ENCODE measurements at places on chromosomes 7 and 10.

- DNase-seq: peak; percentile 58
These were observed 19.1 kb upstream of the TPK1 start for GRCh38 chr7:144854839-144855424.

- DNase-seq: no peak
These were observed 32.6 kb downstream of the ARHGAP21 start for GRCh38 chr10:24690961-24691512.

- no peak for DNase-seq
These were observed 54.2 kb downstream of the RTKN2 start for GRCh38 chr10:62214364-62214874.

DNA sequence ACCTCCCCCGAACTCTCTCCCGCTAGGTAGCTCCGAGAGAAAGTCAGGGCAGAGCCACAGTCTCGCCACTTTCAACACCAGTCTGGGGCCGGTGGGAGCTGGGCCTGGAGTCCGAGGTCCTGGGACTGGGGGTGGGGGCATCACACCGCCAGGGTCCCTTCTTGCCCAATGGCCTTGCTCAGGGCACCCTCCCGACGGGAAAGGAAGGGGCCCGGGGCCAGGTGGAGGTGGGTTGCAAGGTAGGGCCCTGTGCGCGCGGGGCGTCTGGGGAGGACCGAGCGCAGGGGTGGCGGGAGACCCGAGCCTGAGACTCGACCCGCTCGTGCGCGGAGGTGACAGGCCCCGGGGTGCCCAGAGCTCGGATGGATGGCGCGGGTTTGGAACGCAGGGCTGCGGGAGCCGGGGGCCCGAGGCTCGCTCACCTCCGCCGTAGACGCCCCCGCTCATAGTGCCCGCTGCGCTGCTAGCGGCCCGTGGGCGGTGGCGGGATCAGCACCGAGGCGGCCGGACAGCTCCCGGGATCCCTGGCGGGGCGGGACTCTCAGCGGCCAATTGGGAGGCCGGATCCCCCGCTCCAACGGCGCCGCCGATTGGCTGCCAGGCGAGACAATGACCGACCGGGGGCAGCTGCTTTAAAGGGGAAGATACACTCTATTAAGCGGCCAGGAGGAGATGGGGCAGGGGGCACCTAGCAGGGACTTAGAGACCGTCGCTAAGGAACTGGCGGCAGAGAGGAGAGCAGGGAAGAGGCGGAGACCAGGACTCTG, at the start of gene ACTL6B:
ACTL6B (minus strand) TSS at position 541 of the 767 bp plus-strand sequence; CDS start at position 447, 94 bp downstream.
- DNase-seq: no peak

GRCh38 chr7:143239813-143240212, 18.0 kb downstream of the TAS2R40 start:
- DNase-seq: no peak

- DNase-seq: no peak
These were observed 48.7 kb downstream of the SP8 start for GRCh38 chr7:20737840-20738448.

DNA sequence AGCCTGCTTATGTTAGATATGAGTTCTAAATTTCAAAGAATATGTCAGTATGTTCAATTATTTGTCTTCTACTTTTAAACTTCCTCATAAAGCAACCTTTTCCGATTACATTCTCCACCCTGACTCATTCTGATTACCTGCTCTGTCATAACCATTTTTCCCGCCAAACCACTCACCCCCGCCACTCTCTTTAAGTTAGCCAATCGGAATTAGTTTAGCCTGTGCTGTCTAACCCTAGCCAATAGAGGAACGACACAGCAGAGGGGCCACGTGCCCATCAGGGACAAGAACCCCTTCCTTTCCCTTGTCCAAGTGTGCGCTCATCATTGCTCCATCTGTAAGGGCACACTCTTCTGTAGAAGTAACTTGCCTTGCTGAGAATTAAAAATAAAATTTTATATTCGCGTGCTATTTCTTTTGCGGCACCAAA, 91.4 kb downstream of the CCDC71L start:
- no peak for DNase-seq

DNA sequence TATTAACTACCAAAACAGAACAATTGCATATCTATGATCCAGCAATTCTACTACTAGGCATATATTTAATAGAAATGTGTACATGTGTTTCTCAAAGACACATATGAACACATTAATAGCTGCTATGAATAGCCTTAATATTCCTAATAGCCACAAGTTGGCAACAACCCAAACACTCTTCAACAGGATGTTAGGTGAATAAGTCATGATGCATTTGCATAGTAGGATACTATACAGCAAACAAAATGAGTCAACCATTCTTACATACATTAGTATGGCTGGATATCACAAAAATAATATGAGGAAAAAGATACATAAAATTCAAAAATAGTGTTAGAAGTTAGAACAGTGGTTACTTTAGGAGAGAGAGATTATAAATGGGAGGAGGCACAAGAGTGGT, 26.8 kb upstream of the ZNF746 start:
- no peak for DNase-seq

DNA sequence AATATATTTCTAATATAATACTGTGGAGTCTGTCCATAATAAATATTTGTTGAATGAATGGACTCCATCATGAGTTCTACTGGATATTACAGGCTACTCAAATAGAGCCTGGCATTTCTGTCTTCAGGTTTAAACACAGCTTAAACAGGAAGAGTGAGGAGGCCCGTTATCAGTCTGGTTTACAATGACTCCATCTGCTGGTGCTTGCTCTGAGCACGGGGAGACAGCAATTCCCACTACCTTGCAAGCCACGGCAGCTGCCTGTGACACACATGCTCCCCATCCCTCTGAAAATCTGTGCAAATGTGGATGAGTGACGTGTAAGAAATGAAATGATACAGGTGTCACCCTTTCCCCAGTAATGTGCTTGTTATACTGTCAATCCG, 293.5 kb upstream of the IMMP2L start:
- no peak for DNase-seq

GRCh38 chr10:79093658-79094411, 25.1 kb downstream of the ZMIZ1 start:
- no peak for DNase-seq

DNA sequence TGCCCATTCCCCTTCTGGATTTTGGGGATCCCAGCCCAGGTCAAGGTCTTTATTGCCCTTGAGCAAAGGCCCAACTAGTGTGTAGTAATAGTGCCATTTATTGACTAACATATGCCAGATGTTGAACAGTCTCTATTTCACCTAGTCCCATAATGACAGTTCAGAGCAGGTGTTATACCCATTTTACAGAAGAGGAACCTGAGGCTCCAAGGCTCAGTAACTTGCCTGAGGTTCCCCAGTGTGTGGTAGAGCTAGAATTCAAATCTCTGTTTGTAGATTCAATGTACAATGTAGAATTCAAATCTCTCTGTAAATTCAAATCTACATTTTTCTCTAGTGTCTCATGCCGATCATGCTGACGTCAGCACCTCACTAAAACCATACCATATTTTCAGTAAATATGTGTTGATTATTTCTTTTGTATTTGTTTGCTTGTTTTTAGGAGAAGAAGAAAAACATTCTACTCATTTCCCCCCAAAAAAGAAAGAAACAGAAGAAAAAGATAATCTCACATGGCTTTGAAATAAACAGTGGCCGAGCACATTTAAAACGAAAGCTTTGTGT, 329.7 kb downstream of the PRPF18 start:
- DNase-seq: no peak

GRCh38 chr10:83432261-83433045, 706.9 kb upstream of the GHITM start:
- peak; percentile 5 for DNase-seq

GRCh38 chr7:106866298-106867281, 1.5 kb downstream of the PIK3CG start:
- no peak for DNase-seq

- DNase-seq: no peak
These were observed 64.8 kb upstream of the SEC61G start for GRCh38 chr7:54823776-54824175.

- DNase-seq: no peak
These were observed 49.9 kb downstream of the BLVRA start for GRCh38 chr7:43808410-43808809.

DNA sequence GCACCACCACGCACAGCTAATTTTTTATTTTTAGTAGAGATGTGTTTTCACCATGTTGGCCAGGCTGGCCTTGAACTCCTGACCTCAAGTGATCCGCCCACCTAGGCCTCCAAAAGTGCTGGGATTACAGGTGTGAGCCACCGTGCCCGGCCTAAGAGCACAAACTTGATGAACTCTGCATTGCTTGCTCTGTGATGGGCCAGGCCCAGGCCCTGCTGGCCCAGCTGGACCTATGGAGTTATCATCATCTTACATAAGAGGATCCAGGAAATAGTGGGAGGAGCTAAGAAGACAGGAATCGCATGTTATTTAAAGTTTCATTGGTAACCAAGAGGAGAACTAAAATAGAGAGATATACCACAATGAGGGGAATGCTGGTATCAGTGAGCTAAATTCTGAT, 86.9 kb downstream of the DAGLB start:
- no peak for DNase-seq

All from left kidney (tissue), 8 donors.